Stimulated activated CD4-positive, alpha-beta T cell treated with anti-CD3 and anti-CD28 coated beads, Interleukin-1b, Interleukin-23, amount 100 ng/mL, for 1 hour (primary cell): ENCODE measurements at places on chromosomes 1 and 21.

- DNase-seq, result no peak
These were observed 34.1 kb downstream of the DDX20 start for GRCh38 chr1:111789666-111790316.

GRCh38 chr1:169462385-169462784, 23.4 kb downstream of the SLC19A2 start:
- no peak for DNase-seq

DNA sequence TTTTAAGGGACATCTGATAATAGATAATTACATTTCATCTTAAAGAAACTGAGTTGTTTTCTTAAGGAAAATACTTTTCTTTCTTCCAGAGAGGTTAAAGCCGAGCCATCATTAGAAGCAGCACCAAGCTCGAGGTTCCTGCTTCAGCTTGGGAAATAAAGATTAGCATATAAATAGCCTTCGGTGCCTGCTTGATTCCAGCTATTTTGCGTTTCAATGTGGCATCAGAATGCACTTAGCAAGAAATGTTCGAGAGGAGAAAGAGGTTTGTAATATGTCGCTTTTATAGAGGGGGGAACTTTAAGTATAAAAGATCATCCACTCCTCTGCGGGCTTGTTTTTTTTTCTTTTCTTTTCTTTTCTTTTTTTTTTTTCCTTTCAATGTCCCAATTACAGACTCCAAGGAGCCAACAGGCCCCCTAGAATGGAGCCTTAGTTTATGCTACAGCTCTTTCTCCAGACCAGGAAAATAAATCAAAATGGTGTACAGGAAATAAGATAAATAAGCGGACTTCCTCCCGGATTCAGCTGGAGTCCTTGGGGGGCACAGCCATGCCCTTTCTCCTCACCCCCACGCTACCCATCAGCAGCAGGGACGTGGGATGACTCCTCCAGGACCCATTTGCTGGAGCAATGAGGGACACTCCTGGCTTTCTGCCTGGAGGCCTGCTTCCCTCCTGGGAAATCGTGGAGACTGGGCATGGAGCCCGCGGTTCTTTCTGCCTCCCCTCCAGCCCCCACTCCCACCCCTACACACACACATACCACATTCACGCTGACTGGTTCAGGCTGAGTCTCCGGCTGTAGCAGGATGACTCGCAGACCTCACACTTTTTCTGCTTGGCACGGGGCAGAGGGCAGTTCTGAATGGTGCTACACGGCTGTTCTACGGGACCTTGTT, 131.6 kb downstream of the RRAGC start:
- no peak for DNase-seq

DNA sequence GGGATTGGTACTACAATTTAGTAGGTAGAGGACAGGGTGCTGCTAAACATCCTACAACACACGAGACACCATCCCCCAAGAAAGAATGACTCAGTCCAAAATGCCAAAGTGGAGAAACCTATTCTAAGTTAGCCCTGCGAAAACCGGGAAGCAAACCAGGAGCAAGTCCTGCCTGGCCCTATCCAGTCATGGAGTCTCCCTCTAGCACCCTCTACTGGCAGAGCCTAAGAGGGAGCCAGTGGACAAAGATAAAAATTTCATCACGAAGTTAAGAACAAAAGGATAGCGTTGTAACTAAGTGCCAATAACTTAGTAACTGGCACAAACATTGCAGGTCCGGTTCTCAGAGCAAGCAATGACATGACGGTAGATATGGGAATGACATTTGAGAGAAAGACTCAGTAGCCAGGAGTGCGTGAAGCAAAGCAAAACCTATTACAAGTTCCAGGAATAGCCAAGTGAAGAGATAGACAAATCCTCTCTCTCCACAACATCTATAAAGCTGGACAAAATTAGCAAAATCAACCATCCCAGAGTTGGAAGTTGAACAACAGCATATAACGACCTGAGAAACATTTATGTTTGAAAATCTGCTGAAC, 383.5 kb downstream of the OMA1 start:
- DNase-seq, result no peak

DNA sequence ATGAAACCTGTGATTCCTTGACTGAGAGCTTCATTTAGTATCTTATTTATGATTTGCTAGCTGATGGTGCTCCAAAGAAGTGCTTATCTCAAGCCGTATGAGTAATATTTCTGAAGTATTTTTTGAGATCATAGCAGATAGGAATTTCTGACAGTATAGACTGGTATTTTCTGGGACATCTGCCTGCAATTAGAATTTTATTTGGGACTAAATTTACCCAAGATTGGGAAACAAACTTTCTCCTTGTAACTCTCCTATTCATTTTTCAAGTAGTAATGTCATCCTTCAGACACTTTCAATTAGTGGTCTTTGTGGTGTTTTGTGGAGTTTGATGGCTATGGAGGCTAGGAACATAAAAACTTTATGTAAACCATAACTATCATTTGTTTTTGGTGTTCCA, 597.2 kb upstream of the ZP4 start:
- DNase-seq, result no peak

DNA sequence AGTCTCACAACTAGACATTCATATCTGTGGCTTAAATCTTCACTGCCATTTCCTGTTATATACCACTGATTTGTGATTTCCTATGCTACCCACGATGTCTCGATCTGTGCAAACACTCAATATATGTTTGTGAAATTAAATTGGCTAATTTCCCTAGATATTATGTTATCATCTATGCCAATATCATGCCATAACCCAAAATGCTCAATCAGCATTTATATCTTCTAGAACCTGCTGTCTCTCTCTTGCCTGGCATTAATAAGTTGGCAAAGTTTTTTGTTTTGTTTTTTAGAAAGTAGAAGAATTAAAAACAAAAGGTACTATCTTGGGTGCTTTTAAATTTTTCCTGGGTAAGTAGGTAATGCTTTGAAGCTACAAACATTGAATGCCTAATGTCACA, 358.5 kb upstream of the DAB1 start:
- no peak for DNase-seq

- no peak for DNase-seq
These were observed 82.2 kb downstream of the RIPK4 start for GRCh38 chr21:41684381-41685245.

GRCh38 chr1:2814511-2815075, 13.1 kb upstream of the TTC34 start:
- no peak for DNase-seq

GRCh38 chr1:38117444-38117887, 70.9 kb upstream of the POU3F1 start:
- no peak for DNase-seq

- no peak for DNase-seq
These were observed 3.6 kb upstream of the NFIA start for GRCh38 chr1:61078618-61079295.
